Activated naive CD8-positive, alpha-beta T cell treated with anti-CD3 and anti-CD28 coated beads, Interleukin-2, amount 10 ng/mL, durations not matched to agents 7 days and 5 days (primary cell): ENCODE measurements at places on chromosomes 2 and 18.

- no peak for DNase-seq
Measured at GRCh38 chr2:34423301-34423700, 824.2 kb upstream of the FAM98A start.

GRCh38 chr2:129661935-129662334, 317.5 kb upstream of the RAB6C start:
- no peak for DNase-seq

- no peak for DNase-seq
Measured at GRCh38 chr18:21051620-21052019, 60.0 kb downstream of the ROCK1 start.

GRCh38 chr2:127762846-127763245, 48.1 kb downstream of the WDR33 start:
- no peak for DNase-seq

DNA sequence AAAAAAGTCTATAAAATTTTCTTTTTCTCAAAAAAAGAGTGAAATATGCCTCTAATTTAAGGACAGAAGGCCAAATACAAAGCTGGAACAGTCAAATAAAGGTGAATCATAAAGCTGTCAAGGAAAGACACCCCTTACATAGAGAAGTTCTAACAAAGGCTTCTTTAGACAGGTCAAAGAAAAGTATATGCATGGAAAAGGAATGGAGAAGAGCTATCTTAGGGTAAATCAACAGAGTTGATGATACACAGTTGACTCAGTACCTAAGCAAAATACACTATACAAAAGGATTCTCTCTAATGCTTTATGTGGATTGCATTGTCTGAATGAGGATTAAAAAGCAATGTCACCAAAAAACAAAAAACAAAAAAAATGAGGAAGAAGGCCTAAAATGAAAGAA, 214.8 kb downstream of the TXNL1 start:
- no peak for DNase-seq

DNA sequence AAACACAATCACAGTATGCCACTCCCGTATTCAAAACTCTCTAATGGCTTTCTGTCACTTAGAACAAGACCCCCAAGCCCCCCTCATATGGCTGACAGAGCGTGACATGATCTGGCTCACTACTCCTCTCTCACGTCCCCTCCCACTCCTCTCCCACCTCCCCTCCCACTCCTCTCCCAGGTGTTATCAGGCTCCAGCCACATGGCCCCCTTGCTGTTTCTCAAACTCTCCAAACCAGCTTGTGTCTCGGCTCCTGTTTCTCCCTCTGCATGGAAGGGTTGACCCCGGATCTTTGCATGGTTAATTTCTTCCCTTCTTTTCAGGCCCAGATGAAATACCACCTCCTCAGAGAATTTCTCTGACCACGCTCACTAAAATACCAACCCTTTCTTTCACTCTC, 180.8 kb downstream of the SLC8A1 start:
- DNase-seq: no peak

DNA sequence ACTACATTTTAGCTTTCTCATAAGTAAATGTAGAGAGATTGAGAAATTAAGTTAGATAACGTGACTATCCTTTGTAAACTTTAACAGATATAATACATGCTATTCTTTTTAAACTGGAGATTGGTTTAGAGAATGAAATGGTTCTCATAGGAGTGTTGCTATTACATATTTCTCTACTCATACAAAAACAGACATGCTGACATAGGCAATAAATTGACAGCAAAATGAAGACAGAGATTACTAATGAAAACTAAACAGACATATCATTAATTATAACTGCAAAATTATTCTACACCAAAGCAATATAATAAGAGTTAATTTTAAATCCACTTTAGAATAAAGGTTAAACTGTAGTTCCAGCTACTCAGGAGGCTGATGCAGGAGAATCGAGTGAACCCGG, 227.6 kb downstream of the CBLN2 start:
- no peak for DNase-seq

- DNase-seq: no peak
Measured at GRCh38 chr2:235647877-235648276, 154.0 kb downstream of the AGAP1 start.

- no peak for DNase-seq
Measured at GRCh38 chr2:127486247-127487058, 39.8 kb downstream of the IWS1 start.

GRCh38 chr18:56273541-56274219, 364.7 kb downstream of the TXNL1 start:
- no peak for DNase-seq

GRCh38 chr18:55403421-55403949, 184.5 kb downstream of the TCF4 start:
- no peak for DNase-seq
